ENCODE measurements at places on chromosomes 1 and 21. TPM values are rescaled to one million over a fixed set of nuclear protein-coding genes. Genes with fewer than 3 reads are reported as not detected.

DNA sequence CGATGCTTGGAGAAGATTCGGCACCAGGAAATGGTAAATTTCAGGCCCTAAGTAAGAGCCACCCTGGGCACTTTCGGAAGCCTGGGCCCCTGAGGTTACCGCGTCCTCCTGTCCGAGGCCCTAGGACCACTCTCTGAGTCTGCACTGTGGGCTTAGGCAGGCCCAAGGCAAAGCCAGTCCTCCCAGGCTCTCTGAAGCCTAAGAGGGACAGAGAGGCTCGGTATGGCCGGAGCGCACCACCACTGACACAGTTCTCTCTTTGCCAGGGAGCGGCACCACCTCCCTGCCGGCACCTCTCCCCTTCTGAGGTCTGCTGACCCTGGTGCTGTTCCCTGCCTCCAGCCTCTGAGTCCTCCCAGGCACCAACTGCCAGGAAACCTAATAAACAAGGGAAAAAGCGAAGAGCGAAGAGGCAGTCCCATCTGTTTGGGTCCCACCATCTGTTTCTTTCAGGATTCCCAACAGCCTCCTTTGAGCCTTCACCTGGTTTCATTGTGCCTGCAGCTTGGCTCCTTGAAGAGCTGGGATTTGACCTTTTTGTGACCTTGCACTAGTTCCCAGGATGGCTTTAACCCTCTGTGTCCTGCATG lies 57.7 kb downstream of the VWA5B1 start:
- DNase-seq = no peak
- no peaks in the 10 kb centered on the region for H3K36me3 ChIP-seq
- peaks cover 4% of the 10 kb centered on the region for H3K27me3 ChIP-seq
- H3K27ac ChIP-seq = no peak overlapping the region

The SLC27A3 gene
- 29.3 TPM for polyA plus RNA-seq

- no peak for DNase-seq
- H3K27ac ChIP-seq = peak overlapping the region; percentile 31
- H3K4me3 ChIP-seq = no peak overlapping the region
- H3K27me3 ChIP-seq = no peaks in the 10 kb centered on the region
- H3K4me1 ChIP-seq = no peaks in the 10 kb centered on the region
Observed at GRCh38 chr1:11671544-11672286, 7.7 kb downstream of the FBXO6 start.

The ADAM30 gene
- not detected for polyA plus RNA-seq

The KRTAP7-1 gene
- polyA plus RNA-seq = not detected

The PRAMEF9 gene
- not detected for polyA plus RNA-seq

DNA sequence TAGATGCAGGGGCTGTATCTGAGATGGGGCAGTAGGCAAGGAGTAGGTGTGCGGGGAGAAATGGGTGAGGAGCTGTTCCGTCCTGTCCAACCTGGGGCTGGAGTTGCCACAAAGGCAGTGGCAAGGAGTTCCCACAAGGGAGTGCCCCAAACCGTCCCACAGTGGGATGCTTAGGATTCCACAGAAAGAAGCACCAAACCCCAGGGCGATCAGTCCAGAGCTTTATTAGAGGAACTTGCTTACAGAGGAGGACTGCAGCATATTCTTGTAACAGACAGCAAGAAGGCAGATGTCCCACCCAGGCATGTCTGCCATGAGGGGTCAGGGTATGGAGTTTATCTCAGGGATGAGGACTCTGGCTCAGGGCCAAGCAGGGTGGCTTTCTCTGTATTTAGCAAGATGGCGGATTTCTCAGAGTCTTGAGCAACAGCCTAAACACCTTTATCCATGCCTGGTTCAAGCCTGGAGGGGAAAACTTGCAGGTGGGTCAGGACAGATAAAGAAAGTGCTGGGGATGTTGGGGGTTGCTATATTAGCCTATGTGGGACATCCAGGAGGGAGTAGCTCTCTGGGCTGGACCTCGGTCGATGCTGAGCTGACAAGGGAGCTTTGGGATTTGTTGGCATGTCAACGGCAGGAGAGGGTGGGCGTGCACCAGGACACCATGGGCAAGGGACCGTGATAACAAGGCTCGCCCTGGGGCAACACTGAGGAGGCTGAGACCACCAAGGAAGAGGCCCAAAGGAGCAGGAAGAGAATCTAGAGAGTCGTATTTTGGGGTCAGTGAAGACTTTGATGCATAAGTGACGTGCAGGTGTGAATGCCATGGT lies 32.8 kb downstream of the OBSCN start:
- no peak overlapping the region for H3K27ac ChIP-seq
- H3K4me3 ChIP-seq = no peak overlapping the region

- H3K27me3 ChIP-seq = no peaks in the 10 kb centered on the region
- no peaks in the 10 kb centered on the region for H3K4me1 ChIP-seq
- H3K36me3 ChIP-seq = no peaks in the 10 kb centered on the region
- H3K4me3 ChIP-seq = no peak overlapping the region
Observed at GRCh38 chr1:204640578-204640977, 45.0 kb downstream of the LRRN2 start.

The CLCA1 gene
- not detected for polyA plus RNA-seq

DNA sequence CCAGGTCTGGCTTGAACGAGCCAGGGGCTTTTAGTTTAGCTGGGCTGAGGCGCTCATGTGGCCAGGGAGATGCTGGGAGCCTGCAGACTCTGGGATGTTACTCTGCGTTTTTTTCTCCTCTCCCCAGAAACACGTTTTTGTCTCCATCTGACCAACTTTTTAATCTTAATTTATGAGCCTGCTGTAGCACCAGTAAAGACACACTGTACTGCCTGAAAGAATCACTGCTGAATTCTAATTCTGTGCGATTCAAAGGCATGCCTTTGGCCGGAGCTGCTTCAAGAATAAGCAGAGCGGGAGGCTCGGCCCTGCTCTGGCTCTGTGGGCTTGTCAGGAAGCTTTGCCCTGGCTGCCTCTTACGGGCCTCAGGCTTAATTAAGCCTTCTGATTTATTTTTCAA lies 129.5 kb downstream of the CAMTA1 start:
- H3K4me1 ChIP-seq = no peaks in the 10 kb centered on the region
- H3K27me3 ChIP-seq = no peaks in the 10 kb centered on the region
- H3K4me3 ChIP-seq = no peak overlapping the region
- DNase-seq = no peak
- no peak overlapping the region for H3K27ac ChIP-seq

DNA sequence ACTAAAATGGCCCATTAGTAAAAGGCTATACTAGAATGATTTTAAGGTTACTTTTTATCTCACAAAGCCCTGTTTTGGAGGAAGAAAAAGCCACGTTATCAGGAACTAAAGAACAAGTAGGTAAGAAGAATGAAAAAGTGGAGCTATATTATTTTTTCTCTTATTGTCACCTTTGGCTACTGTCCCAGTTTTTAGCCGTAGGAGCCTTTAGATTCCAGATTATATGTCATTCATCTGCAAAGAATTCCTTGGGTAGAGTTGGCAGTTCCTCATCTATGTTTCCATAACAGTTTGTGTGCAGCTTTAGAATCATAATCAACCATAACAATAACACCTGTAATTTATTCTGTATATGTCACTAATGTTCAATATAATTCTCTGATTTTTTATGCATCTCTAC lies 83.8 kb downstream of the TPR start:
- H3K4me1 ChIP-seq = peaks cover 45% of the 10 kb centered on the region
- H3K27me3 ChIP-seq = no peaks in the 10 kb centered on the region
- no peak overlapping the region for H3K4me3 ChIP-seq
- no peaks in the 10 kb centered on the region for H3K36me3 ChIP-seq
- DNase-seq = no peak
- H3K27ac ChIP-seq = no peak overlapping the region

- H3K4me3 ChIP-seq = no peak overlapping the region
- no peak overlapping the region for H3K27ac ChIP-seq
- H3K36me3 ChIP-seq = no peaks in the 10 kb centered on the region
- no peak for DNase-seq
- H3K4me1 ChIP-seq = peaks cover 69% of the 10 kb centered on the region
Observed at GRCh38 chr1:76291737-76292136, 217.2 kb downstream of the ST6GALNAC3 start.

DNA sequence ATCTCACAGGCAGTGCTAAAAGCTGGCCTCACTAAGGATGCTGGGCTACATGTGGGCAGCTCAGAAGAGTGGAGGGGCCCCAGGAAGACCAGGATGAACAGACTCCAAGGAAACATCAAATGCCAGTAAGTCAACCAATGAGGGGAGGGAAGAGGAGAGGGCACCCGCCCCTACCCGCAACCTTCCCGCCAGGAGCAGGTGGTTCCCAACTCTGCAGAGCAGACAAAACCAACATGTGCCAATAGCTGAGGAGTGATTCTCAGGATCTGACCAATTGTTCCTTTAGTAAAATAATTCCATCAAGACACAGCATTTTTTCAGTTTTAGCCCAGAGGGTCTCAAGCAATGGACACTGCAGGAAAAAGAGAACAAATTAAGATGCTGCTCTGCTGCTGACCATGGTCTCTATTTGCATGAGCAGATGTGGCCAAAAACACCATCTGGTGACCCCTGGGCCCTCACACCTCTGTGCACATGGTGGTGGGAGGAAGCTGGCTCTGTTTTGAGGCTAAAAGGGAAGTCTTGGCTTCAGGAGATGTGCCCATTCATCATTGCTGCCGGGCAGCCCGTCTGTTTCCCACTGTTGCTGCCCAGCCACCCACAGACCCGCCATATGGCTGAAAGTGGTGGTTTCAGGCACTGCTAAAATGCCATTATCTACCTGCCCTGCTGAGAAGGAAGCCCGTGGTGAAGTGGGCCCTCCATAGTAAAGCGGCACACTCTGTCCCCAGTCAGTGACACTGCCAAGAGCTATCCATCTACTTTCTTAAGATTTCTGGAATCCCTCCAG lies 231.8 kb downstream of the KCNH1 start:
- DNase-seq = no peak
- no peaks in the 10 kb centered on the region for H3K36me3 ChIP-seq
- H3K4me1 ChIP-seq = no peaks in the 10 kb centered on the region
- no peak overlapping the region for H3K27ac ChIP-seq
- no peaks in the 10 kb centered on the region for H3K27me3 ChIP-seq

- DNase-seq = peak; percentile 59
- no peak overlapping the region for H3K27ac ChIP-seq
- H3K27me3 ChIP-seq = no peaks in the 10 kb centered on the region
- H3K4me1 ChIP-seq = peaks cover 5% of the 10 kb centered on the region
Observed at GRCh38 chr1:8348777-8349472, 31.0 kb downstream of the SLC45A1 start.

- peaks cover 4% of the 10 kb centered on the region for H3K36me3 ChIP-seq
- DNase-seq = no peak
- H3K4me1 ChIP-seq = no peaks in the 10 kb centered on the region
- no peak overlapping the region for H3K27ac ChIP-seq
- H3K4me3 ChIP-seq = no peak overlapping the region
Observed at GRCh38 chr1:42479621-42480020, 16.5 kb downstream of the CCDC30 start.

All from CD8-positive, alpha-beta memory T cell (primary cell).